ENCODE measurements at places on chromosomes 3 and 15.

GRCh38 chr3:62625268-62625667 is 249.9 kb downstream of the CADPS start:
- no peak for DNase-seq

- no peak for DNase-seq
Observed at GRCh38 chr3:50396502-50396901, 37.2 kb upstream of the TMEM115 start.

DNA sequence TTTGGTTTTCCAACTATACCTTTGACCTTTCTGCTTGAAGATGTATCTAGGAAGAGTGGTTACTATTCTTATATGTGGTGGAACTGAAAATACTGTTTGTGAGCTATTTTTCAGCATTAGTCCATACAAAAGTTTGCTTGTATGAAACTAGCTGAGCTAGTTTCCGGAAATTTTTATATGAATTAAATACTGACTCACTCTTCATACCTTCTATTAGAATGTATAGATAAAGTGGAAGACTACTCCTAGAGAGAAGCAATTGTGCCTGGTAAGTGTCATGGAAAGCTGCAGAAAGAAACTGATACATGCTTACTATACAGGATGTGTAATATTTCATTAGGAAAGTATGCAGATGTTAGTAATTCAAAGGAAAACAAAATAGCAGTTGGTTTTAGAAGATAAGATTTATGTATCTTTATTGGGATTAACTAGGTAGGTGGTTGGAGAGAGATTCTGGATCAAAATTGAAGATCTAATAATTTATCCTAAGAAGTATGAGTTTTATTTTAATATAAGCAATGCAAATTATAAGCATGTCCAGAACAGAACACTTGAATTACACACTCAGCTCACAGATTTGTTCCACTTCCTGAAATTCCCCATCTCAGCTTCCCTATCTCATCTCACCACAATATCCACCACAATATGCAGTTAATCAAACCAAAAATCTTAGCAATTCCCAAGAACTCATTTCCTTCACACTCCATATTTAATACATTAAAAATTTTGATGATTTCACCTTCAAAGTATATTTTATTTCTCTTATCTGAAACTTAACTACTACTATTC is 82.8 kb downstream of the BCHE start:
- DNase-seq, result no peak

DNA sequence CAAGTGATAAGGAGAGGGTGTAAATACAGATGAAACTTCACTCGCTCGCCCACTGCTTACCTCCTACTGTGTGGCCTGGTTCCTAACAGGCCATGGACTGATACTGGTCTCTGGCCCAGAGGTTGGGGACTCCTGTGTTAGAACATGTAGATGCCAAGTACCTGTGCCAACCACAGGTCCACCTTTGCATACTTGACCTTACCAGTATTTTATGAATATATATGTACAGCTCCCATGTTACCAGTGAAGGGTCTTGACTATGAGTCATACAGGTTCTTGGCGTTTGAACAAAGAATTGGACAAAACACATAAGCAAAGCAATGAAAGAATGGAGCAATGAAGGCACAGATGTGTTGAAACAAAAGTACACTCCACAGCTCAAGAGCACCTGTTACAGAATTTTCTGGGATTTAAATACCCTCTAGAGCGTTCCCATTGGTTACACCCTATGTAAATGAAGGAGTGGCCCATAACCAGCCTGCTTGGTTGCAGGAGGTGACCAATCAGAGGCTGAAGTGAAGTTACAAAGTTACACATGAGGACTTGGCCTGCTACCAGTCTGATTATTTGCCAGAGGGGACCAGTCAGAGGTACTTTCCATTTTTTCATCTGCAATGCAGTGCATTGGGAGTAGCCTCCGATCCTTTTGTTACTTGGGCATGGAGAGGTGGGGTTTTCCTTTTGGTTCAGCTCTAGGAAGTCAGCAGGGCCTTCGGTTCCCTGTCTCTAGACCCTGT is 1.7 kb upstream of the GFM1 start:
- no peak for DNase-seq

DNA sequence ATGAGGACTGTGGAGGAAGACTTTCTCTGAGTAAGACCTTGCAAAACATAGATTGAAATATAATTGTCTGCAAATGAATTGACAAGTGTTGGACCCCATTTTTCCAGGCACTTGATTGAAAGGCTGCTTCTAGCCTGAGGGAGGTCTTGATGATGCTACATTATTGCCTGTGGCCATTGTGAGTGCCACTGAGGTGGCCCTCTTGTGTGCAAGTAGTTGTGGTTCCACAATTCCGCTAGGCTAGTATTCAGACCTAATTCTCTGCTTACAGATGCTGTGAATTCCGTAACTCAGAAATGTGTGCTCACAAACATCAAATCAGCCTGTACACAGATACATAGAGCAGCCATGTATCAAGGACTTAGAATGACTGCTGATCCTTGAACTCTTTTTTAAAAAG is 34.7 kb downstream of the FNDC3B start:
- DNase-seq, result no peak

DNA sequence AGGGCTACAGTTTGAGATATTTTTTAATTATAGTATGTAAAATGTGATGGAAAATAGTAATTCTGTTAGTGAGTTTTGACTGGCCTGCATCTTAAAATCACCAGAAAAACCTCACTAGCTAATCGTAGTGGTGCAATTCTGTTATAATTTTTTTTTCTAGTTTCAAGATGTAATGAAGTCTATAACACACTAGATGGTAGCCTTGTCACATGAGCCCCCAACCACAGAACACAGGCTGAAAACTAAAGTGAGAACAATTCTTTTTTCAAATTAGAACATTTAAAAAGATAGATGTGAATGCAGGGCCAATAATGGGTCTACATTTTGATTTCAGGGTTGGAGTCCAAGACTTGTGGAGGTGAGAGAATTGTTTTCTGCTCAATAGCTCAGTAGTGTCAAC is 83.3 kb upstream of the KCNH8 start:
- no peak for DNase-seq

DNA sequence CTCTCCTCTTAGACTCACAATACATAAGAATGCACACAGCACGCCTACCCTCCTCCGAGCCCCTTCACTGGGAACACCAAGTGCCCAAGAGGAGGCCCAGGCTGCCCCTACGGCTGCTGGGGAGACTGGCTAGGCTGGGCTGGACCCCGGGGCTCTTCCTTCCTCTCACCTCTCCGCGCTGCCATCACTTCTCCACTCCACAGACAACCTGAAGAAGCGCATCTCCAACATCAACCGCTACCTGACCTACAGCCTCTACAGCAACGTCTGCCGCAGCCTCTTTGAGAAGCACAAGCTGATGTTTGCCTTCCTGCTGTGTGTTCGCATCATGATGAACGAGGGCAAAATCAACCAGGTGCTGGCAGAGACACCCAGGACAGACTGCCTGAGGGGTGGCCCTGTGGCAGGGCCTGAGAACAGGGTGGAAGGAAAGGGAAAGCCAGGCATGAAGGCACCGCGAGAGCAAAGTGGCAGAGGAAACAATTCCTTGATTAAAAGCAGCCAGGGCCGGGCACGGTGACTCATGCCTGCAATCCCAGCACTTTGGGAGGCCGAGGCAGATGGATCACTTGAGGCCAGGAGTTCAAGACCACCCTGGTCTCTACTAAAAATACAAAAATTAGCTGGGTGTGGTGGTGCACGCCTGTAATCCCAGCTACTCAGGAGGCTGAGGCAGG is 51.6 kb downstream of the SEMA3G start:
- DNase-seq, result no peak

- DNase-seq, result no peak
Observed at GRCh38 chr3:179852142-179852905, 184.4 kb downstream of the PEX5L start.

- no peak for DNase-seq
Observed at GRCh38 chr15:20341901-20342600, 199.5 kb downstream of the GOLGA6L6 start.

DNA sequence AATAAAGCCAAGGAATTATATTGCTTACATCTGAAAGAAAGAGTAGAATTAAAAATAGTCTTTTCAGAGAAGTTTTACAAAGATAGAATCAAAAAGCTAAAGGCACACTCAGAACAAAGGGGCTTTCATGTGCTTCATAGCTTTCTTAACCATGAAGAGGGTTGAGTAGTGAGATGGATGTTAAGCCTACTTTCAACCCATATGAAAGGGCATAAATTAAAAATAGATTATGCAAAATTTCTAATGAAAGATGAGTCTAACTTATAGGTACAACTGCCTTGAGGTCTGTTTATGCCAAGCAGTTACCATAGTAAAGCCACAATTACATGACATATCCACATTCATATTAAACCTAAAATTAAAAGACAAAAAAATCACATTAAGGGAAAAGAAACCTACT is 223.3 kb upstream of the ARHGEF26 start:
- no peak for DNase-seq

GRCh38 chr3:10074666-10075065 is 33.4 kb downstream of the FANCD2OS start:
- no peak for DNase-seq

DNA sequence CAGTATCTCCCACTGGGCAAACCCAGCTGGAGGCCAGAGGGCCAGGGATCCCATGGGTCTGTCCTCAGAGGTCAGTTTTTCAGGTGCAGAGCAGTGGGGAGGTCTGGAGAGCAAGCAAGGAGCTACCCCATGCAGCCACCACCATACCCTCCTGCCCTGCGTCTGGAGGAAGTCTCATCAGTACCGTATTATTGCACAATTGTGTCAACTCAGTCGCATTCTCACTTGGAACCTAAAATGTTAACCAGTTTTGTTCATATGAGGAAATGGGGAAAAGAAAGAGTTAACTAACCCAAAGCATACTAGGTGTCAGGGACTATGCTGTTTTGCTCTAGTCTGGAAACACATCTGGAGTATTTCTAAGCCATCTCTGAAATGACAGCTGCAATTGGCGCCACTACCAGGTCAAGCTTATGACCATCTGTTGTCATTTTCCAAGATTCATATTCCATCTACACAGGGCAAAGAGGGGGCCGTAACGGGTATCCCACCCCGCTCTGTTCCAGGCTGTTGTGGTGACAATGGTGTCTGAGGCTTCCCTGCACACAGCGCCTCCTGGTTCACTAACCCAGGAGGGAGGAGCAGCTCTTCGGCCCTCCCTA is 16.9 kb upstream of the APBA2 start:
- DNase-seq, result no peak

- DNase-seq, result no peak
Observed at GRCh38 chr3:123685780-123686179, 100.9 kb upstream of the HACD2 start.

- DNase-seq, result peak; percentile 47
Observed at GRCh38 chr15:63203451-63204090, 14.2 kb downstream of the RAB8B start.

- peak; percentile 57 for DNase-seq
Observed at GRCh38 chr3:49171775-49172500, 540 bp downstream of the KLHDC8B start.

GRCh38 chr3:148950806-148951205 is 40.5 kb upstream of the GYG1 start:
- DNase-seq, result peak; percentile 22

- DNase-seq, result peak; percentile 53
Observed at GRCh38 chr3:10292505-10293419, at the start of gene GHRL. Gene GHRL (minus strand): TSS chr3:10292947. CDS start chr3:10290180, 2,767 bp downstream.

DNA sequence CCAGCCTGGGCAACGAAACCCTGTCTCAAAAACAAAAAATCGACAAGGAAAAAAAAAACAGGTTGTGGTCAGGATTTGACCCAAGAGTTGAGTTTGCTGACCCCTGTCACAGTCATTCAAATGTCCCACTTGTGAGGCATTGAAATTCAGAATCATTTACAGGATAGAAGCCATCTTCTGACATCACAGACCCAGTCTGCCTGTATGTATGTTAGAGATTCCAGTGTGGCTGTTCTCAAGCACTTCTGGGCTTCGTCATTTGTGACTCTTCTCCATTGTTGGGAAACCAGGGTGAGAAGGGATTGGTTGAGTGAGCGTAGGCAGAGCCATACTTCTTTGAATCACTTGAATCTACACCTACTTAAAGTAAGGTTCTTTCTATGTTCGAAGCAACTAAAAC is 57.1 kb downstream of the LMLN start:
- no peak for DNase-seq

DNA sequence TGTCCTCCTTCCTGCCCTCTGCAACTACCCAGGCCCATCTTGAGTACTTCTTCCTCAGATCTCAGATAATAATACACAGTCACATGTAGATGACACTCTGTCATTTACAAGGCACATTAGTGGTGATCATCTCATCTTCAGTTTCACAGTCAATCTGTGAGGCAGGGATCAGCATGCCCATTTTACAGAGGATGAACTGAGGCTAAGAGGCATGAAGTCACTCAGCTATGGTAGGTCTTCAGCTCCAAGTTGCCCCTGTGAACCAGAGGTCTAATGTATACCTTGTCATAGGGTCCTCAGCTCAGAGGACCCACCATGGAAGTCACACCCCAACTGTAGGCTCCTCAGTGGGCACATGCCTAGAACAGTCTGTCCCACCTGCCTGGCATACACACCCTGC is 4.2 kb upstream of the CILP start:
- no peak for DNase-seq
